Activated T-cell treated with anti-CD3 and anti-CD28 coated beads, Interleukin-2, amount 50 U/mL, for 72 hours (primary cell): ENCODE measurements at places on chromosomes 3 and 15. TPM values are rescaled to one million over a fixed set of nuclear protein-coding genes. Genes with fewer than 3 reads are reported as not detected.

Gene CAND2
- 1.2 TPM for total RNA-seq

Gene LRRC2
- total RNA-seq = 0.19 TPM

Gene TMEM40
- total RNA-seq = not detected

Gene CPNE4
- 0.17 TPM for total RNA-seq

Gene SCAANT1
- not detected for total RNA-seq

Gene DPH6
- 10.5 TPM for total RNA-seq

Gene SPINT1
- 17.3 TPM for total RNA-seq

Gene PLXNA1
- total RNA-seq = 3.7 TPM

Gene SEMA3F
- not detected for total RNA-seq

Gene CHRM5
- total RNA-seq = not detected

Gene IQCF5
- total RNA-seq = not detected

Gene XCR1
- not detected for total RNA-seq

Gene CRTAP
- 62.1 TPM for total RNA-seq

Gene COL6A5
- total RNA-seq = not detected

DNA sequence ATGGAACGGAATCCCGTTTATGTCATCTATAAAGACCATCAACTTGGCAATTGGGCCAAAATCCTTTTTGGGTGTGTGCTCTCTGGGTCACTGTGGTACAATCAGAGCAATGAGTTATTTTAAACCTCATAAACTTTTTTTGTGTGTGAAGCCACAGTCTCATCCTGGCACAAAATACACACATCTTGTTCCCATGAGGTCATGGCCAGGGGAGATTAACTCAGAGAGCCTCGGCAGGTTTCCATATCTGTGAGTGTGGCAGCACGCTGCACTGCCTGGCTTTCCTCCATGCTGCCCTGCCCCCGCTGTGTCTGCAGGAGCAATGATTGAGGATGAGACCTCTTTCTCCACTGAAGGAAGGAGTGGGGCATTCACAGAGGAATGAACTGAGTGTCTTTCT lies 54.0 kb upstream of the DLG1 start:
- H3K4me3 ChIP-seq = no peak overlapping the region
- no peak overlapping the region for H3K27ac ChIP-seq
- DNase-seq = no peak
- H3K36me3 ChIP-seq = no peaks in the 10 kb centered on the region
- H3K27me3 ChIP-seq = peaks cover 15% of the 10 kb centered on the region

DNA sequence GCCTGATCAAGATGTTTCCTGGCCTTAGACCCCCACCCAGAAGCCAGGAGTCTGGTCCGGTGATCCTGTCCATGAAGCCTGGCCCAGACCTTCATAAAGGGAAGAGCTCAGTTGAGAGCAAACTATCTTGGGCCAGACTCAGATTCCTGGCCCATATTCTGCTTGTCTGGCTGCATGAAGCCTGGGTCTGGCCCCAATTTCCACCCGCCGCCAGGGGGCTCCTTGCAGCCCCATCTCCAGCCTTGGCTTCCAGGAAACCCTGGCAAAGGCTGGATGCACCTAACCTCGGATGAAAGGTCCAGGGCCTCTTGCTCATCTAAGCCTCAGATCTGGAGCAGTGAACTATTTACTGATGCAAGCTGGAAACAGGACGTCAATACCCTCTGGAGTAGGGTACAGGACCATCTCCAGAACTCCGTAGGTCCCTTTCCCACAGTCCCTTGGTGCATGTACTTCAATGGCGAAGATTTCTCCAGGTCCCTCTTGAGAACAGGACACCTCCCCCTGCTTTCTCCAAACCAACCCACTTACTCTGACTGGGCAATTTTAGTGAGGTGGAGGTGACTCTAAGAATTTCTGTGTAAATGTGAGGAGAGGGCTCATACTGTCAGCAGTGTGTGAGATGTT lies 5.6 kb downstream of the FOXL2 start:
- H3K27ac ChIP-seq = no peak overlapping the region
- no peak overlapping the region for H3K4me3 ChIP-seq
- H3K36me3 ChIP-seq = peaks cover 3% of the 10 kb centered on the region
- H3K27me3 ChIP-seq = peaks cover 90% of the 10 kb centered on the region
- H3K4me1 ChIP-seq = peaks cover 54% of the 10 kb centered on the region

GRCh38 chr15:31328969-31329639 lies 2.5 kb downstream of the KLF13 start:
- H3K4me1 ChIP-seq = peaks cover 68% of the 10 kb centered on the region
- H3K4me3 ChIP-seq = peak overlapping the region; percentile 98
- H3K36me3 ChIP-seq = peaks cover 9% of the 10 kb centered on the region
- H3K27ac ChIP-seq = peak overlapping the region; percentile 99

DNA sequence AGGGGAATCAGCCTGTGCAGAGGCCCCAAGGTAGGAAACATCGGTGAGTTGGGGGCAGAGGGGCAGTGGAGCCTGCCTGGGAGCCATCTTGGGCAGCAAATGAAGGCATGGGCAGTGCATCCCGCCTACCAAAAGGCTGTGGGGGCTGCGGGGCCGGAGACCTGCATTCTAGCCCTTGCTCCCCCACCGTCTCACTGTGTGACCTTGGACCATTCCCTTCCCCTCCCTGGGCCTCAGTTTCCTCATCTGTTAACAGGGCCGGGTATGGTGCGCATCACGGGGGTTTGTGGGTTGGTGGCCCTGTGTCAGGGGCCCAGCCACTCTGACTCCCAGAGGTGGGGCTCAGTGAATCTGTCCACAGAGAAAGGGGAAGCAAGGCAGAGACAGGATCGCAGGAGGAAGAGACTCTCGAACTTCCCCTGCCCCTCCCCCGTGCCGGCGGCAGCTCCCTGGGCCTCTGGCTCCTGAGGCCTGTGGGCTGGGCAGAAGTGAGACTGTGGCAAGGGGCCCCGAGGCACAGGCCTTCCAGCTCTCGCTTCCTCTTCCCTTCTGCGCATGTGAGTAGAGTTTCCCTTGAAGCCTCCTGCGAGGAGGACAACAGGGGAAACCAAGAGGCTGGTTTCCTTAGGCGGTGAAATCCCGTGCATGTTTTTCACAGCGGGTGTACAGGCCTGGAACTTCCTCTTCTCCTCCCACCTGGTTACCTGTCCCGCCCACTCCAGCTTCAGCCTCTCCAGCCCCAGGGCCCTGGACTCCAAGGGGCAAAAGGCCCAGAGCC lies 42.9 kb downstream of the IDH2 start:
- peaks cover 69% of the 10 kb centered on the region for H3K4me1 ChIP-seq
- no peaks in the 10 kb centered on the region for H3K27me3 ChIP-seq
- no peaks in the 10 kb centered on the region for H3K36me3 ChIP-seq
- peak overlapping the region; percentile 98 for H3K27ac ChIP-seq
- peak; percentile 88 for DNase-seq
- peak overlapping the region; percentile 79 for H3K4me3 ChIP-seq

DNA sequence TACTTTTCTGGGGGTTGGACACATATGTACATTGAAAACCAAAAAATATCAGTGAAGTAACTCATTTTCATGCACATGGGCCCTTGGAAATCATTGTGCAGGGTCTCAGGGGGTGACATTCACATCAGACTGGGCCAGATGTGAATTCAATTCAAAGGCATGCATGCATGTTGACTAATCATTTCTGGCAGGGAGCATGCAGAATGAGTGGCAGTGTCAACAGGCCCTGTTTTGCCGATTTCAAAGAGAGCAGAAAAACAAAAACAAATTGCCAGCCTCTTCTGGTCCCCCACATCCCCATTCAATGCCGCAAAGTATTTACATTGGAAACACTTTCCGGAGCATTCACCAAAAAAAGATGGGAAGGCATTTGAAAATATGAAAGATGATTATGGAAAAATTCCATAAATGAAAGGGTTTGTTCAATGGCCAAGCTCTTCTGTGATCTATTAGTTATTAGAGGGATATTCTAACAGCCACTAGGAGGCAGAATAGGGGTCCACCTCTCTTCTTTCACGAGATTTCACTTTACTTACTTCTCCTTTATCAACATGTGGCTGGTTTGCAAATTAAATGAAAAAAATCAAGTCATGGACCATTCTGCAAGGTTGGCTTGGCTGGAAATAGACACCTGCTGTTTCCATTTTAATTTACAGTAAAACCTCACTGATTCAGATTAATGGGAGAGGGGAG lies 119.9 kb upstream of the FEZF2 start:
- H3K27me3 ChIP-seq = no peaks in the 10 kb centered on the region
- no peak overlapping the region for H3K27ac ChIP-seq
- H3K36me3 ChIP-seq = no peaks in the 10 kb centered on the region
- no peak for DNase-seq
- H3K4me3 ChIP-seq = no peak overlapping the region

GRCh38 chr3:33125840-33126239 lies 12.0 kb downstream of the CRTAP start:
- peaks cover 11% of the 10 kb centered on the region for H3K4me1 ChIP-seq
- H3K27me3 ChIP-seq = no peaks in the 10 kb centered on the region
- peak overlapping the region; percentile 73 for H3K27ac ChIP-seq
- no peak overlapping the region for H3K4me3 ChIP-seq

DNA sequence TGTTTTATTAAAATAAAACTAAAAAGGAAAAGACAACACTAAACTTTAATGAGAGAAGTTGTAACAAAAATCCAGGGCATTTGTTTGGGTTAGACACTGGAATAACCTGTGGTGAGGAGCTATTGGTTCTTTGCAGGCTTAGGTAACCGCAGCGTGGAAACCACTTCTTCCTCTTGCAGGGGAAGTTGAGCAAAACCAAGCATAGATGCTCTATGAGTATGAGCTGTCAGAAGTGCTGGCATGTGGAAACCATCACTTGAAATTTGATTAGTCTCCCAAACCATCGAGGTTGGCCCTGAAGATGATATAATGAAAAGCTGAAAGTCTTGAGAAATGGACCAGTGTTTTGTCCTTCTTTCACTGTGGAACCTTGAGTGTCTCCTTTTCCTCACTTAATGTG lies 127.1 kb upstream of the RBMS3 start:
- H3K4me1 ChIP-seq = peaks cover 10% of the 10 kb centered on the region
- H3K36me3 ChIP-seq = no peaks in the 10 kb centered on the region
- H3K27ac ChIP-seq = no peak overlapping the region
- peak; percentile 44 for DNase-seq
- H3K27me3 ChIP-seq = peaks cover 20% of the 10 kb centered on the region

- H3K27me3 ChIP-seq = no peaks in the 10 kb centered on the region
- no peak for DNase-seq
- no peak overlapping the region for H3K4me3 ChIP-seq
- no peak overlapping the region for H3K27ac ChIP-seq
Observed at GRCh38 chr3:38375072-38375471, 28.5 kb downstream of the XYLB start.

GRCh38 chr15:94040541-94041248 lies 190.7 kb upstream of the MCTP2 start:
- no peak overlapping the region for H3K4me3 ChIP-seq
- peaks cover 10% of the 10 kb centered on the region for H3K27me3 ChIP-seq
- H3K4me1 ChIP-seq = no peaks in the 10 kb centered on the region

- H3K36me3 ChIP-seq = no peaks in the 10 kb centered on the region
- no peaks in the 10 kb centered on the region for H3K4me1 ChIP-seq
- no peak for DNase-seq
- H3K4me3 ChIP-seq = no peak overlapping the region
- no peak overlapping the region for H3K27ac ChIP-seq
Observed at GRCh38 chr3:69226071-69226470, 103.7 kb upstream of the LMOD3 start.

DNA sequence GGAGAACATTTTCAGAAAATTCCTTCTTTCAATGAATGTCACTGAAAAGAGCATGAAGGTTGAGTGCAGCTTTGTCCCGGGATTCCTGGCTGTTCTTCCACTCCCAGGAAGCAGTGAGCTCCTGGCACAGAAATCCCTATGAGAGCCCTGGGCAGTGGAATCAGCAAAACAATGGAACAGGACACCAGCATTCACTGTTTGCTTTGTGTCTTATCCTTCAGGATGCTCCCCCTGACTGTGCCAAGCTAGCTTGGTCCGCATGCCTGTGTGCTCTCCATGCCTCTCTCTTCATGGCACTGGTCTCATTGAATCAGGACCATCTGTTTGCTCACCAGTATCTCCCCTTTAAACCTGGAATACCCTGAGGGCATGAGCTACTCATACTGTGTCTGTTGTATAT lies 102.0 kb upstream of the GADL1 start:
- no peak overlapping the region for H3K4me3 ChIP-seq
- H3K4me1 ChIP-seq = peaks cover 4% of the 10 kb centered on the region
- H3K27ac ChIP-seq = no peak overlapping the region
- H3K36me3 ChIP-seq = no peaks in the 10 kb centered on the region
- no peak for DNase-seq
- H3K27me3 ChIP-seq = no peaks in the 10 kb centered on the region

DNA sequence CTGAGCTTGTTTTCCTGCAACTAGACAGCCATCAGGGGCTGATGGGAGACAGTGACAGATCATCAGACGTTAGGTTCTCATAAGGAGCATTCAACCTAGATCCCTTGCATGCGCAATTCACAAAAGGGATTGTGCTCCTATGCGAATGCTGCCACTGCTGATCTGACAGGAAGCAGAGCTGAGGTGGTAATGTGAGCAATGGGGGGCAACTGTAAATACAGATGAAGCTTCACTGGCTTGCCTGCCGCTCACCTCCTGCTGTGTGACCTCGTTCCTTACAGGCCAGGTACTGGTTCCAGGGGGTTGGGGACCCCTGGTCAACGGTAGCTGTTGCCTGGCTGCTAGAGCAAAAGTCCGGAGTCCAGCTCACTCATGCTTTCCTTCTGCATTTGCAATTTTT lies 26.4 kb upstream of the KCNAB1 start:
- H3K27me3 ChIP-seq = peaks cover 18% of the 10 kb centered on the region
- H3K4me1 ChIP-seq = peaks cover 8% of the 10 kb centered on the region
- no peak overlapping the region for H3K4me3 ChIP-seq
- no peak for DNase-seq
- H3K36me3 ChIP-seq = no peaks in the 10 kb centered on the region

GRCh38 chr3:45551214-45552010 lies 43.1 kb upstream of the LIMD1 start:
- peaks cover 16% of the 10 kb centered on the region for H3K4me1 ChIP-seq
- no peaks in the 10 kb centered on the region for H3K27me3 ChIP-seq
- no peak overlapping the region for H3K27ac ChIP-seq
- H3K4me3 ChIP-seq = no peak overlapping the region
- DNase-seq = no peak

DNA sequence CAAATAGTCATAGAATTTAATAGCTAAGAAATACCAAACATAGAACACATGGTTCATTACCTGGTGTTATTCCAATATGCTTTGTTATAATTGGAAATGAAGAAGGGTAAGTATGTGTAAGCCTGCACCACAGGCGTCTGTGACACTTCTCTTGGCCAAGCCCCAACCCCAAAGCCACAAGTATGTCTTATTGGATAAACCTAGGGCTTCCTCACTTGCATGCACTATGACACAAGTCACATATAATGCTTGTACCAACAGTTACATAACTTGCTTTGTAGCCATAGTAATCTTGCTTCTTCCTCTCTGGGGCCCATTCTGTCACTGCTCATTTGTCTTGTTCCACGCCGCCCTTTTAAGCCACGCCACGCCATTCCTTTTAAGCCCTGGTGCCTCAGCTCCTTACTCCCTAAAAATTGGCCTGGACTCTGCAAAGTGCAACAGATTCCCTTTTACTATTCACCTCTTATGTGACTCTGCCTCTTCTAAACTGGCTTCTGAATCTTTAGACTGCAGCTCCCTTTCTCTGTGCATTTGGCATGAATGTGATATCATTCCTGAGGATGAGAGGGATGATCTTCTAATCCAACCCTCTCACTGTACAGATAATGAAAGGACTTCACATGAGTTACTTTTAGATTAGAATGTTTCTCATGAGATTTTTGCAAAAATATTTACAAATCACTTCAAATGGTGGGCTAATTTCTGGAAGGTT lies 48.1 kb upstream of the EPHA3 start:
- no peaks in the 10 kb centered on the region for H3K27me3 ChIP-seq
- DNase-seq = no peak
- no peaks in the 10 kb centered on the region for H3K36me3 ChIP-seq
- H3K27ac ChIP-seq = no peak overlapping the region
- H3K4me1 ChIP-seq = no peaks in the 10 kb centered on the region

- peak overlapping the region; percentile 10 for H3K4me3 ChIP-seq
- H3K27ac ChIP-seq = no peak overlapping the region
- H3K4me1 ChIP-seq = peaks cover 58% of the 10 kb centered on the region
- DNase-seq = peak; percentile 59
- peaks cover 8% of the 10 kb centered on the region for H3K27me3 ChIP-seq
- peaks cover 2% of the 10 kb centered on the region for H3K36me3 ChIP-seq
Observed at GRCh38 chr3:122497425-122497824, 17.3 kb downstream of the KPNA1 start.
